NCI-H187 (cell line): ENCODE measurements at places on chromosomes 3 and 15.

- DNase-seq, result no peak
These were observed 37.0 kb downstream of the UMPS start for GRCh38 chr3:124767264-124767663.

- DNase-seq, result no peak
These were observed 90.7 kb upstream of the SLC6A6 start for GRCh38 chr3:14311729-14312128.

DNA sequence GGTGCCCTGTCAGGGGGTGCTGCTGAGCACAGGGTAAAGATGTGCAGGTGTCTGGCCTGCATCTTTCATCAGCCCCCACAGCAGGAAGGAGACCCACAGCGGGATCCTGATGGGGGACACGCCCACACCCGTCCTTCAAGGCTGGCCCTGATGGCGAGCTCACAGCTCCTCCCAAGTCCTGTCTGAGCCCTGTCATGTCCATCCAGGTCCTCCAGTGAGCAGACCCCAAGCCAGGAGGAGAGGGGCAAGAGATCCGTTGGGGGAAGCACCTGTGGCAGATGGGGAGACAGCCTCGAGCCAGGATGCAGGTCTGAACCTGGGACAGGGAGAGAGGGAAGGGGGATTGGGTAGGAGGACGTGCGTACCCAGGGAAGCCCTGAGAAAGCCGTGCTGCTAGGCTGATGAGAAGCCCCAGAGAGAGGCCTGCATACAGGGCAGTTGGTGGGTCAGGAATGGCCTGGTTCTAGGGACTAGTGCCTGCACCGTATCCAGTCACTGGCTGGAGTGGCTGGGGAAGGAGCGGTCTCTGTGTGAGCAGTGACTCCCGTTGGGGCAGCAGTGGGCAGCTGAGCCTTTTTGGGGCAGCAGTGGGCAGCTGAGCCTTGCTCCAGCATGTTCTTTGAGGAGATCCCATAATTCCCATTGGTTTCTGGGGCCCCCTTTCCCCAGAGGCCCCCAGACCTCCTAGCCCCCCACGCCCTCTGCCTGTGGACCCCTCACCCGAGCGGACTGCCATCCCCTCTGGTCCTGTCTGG, 133.3 kb upstream of the MEF2A start:
- no peak for DNase-seq

DNA sequence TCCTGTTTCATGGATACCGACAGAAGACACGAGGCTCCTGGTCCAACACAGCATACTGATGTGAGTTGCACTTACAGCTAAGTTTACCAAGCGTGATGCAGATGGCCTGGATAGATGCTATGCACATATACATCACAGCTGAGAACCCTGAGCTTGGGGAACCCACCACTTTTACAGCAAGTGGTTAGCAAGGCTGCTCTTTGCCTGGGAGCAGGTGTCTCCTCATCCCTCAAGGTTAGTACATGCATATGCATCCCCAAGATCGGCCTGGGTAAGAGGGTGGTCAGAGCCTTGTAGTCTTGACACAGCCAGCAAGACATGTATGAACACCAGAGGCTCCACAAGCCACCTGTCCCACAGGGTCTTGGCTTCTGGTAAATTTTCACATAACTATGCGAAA, 28.3 kb downstream of the LRRC2 start:
- no peak for DNase-seq

DNA sequence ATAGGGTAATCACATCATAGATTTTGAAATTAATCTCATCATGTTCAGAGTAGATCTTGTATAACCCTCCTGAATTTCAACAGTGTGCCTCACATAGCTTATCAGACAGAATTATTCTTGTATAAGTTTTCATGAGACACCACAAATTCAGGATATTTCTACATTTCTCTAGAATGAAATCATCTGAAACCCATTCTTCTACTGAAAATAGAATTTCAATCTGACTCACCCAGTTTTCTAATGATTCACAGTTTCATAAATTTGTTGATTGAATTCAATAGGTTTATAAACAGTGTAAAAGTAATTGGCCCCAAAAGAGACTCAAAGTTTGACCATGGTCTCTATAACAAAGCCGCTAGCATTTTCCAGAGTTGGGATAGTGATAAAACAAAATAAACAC, 1082.6 kb upstream of the EPHA6 start:
- DNase-seq, result no peak

DNA sequence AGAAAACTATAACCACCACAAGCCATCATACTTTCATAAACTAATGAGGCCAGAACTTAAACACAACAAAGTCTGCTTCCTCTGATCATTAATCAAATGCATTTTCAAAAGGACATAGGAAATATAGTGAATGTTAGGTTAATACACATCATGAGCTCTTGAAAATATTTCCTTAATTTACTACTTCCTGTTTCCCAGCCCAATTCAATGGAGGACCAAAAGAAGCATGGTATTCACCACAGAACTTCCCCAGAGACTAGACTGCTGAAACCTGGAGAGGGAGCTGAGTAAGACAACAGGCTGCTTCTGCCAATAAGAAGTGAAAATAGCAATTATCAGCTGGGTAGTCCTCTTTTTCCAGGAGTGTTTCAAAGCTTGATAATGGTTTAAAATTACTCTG, 250.3 kb downstream of the ULK4 start:
- DNase-seq, result no peak

DNA sequence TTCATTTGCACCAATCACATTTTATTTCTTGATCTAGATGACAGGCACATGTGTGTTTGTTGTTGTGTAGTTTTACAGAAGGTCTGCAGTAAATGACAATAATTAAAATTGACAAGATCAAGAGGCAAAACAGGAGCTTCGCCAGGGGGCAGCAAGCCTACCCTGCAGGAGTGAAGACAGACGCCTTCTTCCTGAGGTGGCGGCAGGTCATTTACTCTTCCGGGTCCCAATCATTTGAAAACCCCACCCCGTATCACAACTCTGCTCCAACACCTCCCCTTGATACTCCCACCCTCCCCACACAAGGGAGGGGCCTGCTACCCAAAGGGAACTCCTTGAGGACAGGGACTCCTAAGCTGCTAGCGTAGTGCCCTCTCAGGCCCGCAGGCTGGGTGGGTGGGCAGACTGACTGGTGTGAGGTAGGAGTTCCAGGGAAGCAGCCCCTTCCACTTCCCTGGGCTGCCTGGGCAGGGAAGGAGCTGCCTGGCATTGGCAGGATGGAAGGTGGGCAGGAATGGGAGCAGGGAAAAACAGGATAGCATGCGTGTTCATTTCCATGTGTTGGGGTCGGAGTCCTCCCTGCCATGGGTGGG, 13.1 kb downstream of the CHDH start:
- DNase-seq, result no peak

- DNase-seq, result no peak
These were observed 109.4 kb upstream of the LINGO1 start for GRCh38 chr15:77742127-77742526.

DNA sequence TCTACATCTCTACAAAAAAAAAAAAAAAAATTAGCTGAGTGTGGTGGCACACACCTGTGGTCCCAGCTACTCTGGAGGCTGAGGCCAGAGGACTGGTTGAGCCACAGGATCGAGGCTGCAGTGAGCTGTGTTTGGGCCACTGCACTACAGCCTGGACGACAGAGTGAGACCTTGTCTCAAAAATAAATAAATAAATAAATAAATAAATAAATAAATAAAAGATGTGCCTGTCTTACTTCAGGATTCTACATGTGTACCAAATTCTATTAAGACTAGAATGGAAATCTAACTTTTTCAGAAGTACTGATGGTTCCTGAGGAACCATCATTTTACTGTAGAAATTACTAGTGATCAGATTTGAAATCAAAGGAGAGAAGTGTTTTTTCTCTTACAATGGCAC, 51.9 kb downstream of the TTBK2 start:
- DNase-seq, result no peak

DNA sequence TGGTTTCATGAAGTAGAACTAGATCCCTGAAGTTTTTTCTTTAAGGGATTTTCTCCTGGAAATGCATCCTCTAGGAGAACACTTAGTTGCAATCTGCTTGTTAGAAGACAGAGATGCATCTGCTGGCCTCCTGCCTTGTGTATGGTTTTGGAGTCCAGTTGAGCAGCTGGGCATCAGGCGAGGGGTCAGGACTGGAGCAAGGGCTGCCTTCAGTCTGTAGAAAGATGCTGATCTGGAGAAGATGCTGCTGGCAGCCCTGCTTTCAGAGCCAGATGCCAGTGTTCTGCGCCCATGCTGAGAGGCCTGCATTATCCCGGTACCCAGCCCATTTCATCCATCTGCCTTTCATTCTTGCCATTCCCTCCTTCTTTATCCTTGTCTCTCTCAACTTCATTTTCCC, 77.4 kb downstream of the CHCHD6 start:
- no peak for DNase-seq

DNA sequence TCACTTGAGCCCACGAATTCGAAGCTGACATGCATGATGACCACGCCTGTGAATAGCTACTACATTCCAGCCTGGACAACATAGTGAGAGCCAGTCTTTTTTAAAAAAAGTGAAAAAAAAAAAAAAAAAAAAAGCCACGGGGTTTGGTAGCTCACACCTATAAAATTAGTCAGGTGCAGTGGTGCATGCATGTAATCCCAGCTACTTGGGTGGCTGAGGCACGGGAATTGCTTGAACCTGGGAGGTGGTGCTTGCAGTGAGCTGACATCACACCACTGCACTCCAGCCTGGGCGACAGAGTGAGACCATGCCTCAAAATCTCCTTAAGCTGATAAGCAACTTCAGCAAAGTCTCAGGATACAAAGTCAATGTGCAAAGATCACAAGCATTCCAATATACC, 44.4 kb downstream of the CSNK1G1 start:
- no peak for DNase-seq

DNA sequence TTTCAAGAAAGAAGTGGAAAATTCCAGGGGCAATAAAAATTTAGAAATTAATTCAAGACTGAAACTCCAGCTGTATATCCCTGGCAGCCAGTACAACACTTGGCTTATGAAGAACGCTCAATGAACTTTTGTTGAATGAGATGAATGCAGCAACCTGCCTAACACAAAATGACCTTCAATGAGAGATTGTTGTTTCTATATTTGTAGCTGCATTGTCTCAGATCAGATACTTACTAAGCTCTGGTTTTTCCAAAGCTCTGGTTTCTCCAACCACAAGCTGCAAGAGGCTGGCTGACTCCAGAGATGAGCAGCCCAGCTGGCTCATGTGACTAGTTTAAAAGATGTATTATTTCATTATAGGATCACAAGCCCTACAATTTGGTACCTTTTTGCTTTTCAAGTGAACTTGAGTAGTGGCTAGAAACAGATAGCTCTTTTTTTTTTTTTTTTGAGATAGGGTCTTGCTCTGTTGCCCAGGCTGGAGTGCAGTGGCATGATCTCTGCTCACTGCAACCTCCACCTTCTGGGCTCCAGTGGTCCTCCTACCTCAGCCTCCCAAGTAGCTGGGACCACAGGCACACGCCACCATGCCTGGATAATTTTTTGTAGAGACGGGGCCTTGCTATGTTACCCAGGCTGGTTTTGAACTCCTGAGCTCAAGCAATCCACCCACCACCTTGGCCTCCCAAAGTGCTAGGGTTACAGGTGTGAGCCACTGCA, 57.4 kb downstream of the UMPS start:
- DNase-seq, result no peak

DNA sequence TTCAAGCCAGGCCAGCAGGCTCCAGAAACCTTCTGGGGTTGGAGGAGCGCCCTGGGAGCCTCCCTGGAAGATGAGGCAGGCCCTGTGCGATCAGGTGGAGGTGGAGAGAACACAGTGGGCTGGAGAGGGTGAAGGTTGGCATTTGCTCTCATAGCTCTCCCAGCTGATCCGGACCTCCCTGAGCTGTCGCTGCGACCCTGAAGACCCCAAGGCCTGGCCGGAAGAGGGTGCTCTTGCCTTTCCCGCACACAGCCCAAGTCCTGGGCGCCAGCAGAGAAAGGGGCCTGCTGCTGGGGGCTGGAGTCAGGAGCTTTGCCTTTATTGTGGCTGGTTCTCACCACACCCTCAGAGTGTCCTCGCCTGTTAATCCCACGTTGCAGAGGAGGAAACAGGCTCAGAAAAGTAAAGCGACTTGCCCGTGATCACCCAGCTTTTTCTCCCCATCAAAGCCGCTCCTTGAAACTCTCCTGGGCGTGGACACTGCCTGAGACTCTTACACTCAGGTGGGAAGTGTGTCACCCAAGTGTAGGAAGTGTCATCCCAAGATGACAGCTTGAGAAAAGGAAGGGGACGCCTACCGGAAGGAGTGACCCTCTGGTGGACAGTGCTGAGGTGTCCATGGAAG, 8.6 kb upstream of the RPL29 start:
- no peak for DNase-seq

GRCh38 chr15:73737535-73737934, 15.6 kb downstream of the INSYN1 start:
- DNase-seq, result no peak

GRCh38 chr3:65748326-65748725, 290.4 kb downstream of the MAGI1 start:
- no peak for DNase-seq

DNA sequence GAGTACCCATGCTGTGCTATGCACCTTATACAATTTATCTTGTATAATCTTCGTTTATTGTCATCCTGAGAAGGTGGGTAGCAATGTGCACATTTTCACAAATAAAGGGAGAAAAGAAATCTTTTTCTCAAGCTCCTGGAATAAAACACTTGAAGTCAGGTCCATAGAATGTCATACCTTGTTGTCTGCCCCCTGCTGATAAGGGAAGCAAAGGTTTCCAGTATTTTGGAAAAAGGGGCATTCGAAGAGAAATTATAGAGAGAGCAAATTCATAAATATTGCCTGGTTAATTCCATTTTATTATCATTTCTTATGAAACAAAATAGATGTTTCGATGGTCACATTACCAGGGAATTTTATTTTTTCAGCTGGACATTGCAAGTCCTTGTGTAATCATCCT, 277.8 kb downstream of the RAP2B start:
- no peak for DNase-seq

DNA sequence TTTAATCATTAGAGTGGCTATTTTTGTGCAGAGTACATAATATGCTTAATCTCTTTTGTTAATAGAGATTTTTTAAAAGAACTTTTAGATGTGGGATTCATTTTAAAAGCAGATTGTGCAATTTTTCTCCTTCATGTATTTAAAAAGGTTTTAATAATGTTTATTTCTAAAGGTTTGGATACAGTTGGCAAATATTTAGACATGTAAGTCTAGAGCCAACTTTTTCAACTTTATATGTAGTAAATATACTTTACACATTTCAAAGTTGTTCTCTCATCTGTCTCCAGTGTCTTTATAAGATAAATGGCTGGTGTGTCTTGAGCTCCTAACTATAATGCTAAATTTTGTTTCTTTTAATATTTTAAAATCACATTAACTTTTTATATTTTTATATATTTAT, 22.7 kb upstream of the GOLGA8B start:
- no peak for DNase-seq

DNA sequence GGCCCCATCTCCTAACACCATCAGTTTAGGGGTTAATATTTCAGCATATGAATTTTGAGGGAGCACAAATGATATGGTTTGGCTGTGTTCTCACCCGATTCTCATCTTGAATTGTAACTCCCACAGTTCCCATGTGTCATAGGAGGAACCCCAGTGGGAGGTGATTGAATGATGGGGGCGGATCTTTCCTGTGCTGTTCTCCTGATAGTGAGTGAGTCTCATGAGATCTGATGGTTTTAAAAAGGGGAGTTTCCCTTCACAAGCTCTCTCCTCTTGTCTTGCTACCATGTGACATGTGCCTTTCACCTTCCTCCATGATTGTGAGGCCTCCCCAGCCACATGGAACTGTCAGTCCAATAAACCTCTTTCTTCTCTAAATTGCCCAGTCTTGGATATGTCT, 73.8 kb upstream of the TJP1 start:
- DNase-seq, result no peak
